ENCODE measurements at places on chromosomes 7 and 10. TPM values are rescaled to one million over a fixed set of nuclear protein-coding genes. Genes with fewer than 3 reads are reported as not detected.
A peak's percentile ranks its signal among the peaks of the same experiment; 100 is the strongest.

Gene RAPGEF5
- total RNA-seq: 55.2 TPM

DNA sequence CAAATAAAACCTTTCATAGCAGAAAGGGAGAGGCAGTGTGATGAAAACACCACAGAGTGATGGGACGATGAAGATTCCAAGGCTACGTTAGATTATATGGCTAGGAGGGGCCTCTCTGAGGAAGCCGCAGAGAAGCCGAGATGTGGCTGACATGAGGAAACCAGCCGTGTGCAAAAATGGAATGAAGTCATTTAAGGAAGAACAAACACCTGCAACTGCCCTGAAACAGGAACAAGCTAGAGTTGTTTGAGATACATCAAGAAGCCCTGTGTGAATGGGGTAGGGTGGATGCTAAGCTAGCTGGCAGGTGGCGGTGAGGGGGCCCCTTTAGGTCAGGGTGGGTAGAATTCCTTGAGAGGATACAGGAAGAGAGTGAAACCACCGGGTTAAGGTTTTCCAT lies 129.5 kb downstream of the KLF6 start:
- DNase-seq: no peak

DNA sequence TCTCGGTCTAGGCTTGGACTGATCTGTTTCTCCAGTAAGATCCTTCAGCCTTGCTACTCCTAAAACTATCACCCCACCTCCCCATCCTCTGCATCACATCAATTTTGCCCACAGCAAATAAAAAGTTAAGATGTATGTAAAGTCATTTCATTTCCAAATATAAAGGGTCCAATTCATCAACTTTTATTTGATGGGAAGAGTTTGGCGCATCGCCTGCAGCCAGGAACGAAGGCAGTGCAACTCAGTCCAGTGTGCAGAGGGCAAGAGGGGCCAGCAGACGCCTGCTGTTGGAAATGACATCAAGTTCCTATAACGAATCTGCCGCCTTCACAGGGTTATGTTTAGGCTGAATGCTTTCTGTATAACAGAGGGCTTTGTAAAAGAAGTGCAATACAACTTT lies 97.0 kb downstream of the SVIL start:
- no peak for DNase-seq

DNA sequence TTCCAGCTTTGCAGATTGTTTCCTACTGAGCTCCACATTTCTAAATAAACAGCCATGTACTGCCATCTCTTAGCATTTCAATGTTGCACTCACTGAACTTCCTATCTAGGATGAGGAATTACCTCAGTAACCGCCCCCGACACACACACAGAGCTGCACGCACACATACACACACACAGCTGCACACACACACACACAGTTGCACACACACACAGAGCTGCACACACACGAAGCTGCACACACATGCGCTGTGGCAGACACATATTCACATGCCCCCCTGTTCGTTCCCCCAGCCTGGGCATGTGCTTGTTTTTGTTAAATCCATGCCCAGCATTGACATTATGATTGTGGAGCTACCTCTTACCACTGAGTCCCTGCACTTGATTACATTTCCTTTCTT lies 39.6 kb upstream of the CNPY1 start:
- DNase-seq: peak; percentile 67

GRCh38 chr10:43287056-43288007 lies 20.5 kb upstream of the RASGEF1A start:
- no peak for DNase-seq

Gene PNLIPRP2
- total RNA-seq: 1.1 TPM

Gene HACD1
- 18.0 TPM for total RNA-seq

DNA sequence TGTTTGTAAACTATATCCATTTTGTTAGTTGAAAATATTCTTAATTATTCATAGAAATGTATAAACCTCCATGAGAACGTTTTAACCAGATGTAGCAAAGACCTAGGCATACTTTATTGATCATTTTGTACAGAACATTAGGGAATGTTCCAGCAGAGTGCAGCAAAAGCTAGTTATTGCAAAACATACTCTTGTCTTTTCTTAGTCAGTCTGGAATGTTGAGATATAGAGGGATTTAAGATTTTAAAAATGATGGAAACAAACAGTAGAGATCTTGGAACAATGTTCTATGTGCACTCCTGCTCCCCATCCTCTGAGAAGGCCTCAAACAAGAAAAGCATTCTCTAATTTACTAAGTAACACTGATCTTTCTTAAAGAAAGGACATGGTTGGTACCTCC lies 292.1 kb downstream of the BBS9 start:
- no peak for DNase-seq

DNA sequence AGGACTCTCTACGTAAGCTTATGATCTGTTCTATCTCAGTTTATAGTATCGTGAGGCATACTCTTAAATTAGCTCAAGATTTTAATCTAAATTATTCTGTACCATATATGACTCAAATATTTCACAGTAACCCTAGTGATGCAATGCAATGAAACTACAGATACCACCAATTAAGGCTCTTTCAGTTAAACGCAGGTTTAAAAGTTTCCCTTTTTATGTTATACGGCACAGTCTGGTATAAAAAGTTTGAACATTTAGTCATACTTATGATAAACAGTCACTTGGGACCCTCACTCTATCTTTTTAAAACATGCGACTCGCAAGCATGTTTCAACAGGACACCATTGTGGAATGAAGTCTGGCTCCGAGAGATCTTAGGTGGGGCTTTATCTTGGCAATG lies 107.2 kb downstream of the CDK6 start:
- no peak for DNase-seq

Gene THAP5
- 10.2 TPM for total RNA-seq

Gene RET
- total RNA-seq: 0.64 TPM
